ENCODE measurements at places on chromosomes 7 and 10.
A peak's percentile ranks its signal among the peaks of the same experiment; 100 is the strongest.

GRCh38 chr10:70561070-70561469, 41.5 kb downstream of the PRF1 start:
- DNase-seq, result no peak

DNA sequence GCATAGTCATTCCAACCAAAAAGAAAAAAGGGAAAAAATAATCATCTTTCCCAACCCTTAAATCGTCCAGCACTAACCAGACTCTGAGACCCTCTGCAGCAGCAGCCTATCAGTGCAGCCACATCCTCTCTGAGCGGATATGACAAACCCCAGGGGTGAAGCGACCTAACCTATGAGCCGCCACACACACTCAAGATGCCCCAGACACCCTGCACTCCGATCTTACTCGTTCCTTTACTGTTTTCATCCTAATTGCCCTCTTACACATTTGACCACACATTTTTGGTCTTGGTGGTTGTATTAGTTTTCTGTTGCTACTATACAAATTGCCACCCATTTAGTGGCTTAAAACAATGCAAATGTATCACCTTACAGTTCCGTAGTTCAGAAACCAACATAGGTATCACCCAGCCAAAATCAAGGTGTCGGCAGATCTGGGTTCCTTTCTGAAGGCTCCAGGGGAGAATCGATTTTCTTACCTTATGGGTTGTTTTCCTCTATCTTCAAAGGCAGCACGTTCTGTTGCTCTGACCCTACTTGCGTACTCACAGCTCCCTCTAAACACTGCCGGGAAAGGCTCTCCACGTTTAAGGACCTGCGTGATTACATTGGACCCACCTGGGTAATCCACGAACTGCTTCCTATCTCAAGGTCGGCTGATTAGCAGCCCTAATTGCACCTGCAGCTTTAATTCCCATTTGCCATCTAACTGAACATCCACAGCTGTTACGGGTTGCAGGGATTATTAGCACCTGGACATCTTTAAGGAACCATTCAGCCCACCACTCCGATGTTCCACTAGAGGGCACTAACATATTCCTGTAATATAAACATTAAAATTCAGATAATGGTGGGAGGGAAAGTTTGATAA, 37.3 kb upstream of the PRSS1 start:
- DNase-seq, result no peak

DNA sequence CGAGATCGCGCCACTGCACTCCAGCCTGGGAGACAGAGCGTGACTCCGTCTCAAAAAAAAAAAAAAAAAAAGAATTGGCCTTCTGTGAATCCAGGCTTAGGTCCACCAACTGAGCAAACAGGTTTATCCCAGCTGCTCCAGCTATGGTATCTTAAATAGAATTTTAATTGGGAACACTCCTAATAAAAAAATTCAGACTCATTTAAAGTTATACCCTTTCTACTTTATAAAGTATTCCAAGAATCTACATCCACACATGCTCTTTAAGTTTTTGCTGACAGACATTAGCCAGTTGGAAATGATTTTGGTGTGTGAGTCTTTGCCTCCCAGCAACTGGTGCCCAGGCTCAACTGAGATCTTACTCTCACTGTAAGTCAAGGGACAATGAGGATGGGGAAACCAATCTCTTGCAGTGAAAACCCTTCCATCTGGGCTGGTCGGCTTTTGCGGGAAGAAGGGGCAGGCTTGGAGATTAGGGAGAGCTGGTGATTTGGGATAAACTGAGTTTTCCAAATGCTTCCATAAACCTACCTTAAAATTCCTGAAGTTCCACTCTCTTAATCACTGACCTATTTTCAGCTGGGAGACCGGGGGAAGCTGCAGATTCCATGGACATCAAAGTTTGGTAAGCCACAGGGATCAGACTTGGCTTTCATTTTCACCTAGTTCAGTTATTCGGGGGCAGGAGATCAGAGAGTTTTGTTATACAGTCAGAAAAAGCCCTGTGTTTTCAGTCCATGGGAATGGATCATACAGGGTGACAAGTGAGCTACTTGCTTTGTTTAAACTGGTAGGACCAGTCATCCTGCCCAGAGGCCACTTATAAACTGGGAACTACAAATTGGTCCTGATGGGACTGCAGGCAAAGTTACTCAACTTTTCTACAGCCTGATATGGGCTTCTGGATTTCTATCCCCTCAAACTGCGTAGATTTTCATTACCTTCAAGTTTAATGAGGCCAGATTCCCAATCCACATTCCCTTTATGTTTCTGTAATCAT, 89.3 kb upstream of the ZNF746 start:
- no peak for DNase-seq

DNA sequence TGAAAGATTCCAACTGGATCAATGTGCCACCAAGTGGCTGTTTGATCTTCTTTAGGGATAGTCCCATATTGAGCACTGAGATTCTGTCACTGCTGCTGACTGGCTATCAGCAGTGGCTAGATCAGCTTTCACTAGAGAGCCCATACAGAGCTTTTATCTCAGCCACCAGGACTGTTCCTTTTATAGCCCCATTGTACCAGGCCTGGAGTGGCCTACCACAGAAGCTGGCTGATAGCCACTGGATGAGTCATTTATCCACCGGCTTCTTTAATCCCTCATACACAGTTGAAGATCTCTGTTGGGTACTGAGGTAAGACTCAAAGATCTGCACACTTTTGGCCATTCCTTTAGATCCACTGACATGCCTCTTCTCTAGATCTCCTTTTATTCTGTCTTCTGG, 1101.1 kb downstream of the SORCS3 start:
- no peak for DNase-seq

GRCh38 chr10:130300608-130301020, 164.4 kb downstream of the GLRX3 start:
- DNase-seq, result peak; percentile 7

DNA sequence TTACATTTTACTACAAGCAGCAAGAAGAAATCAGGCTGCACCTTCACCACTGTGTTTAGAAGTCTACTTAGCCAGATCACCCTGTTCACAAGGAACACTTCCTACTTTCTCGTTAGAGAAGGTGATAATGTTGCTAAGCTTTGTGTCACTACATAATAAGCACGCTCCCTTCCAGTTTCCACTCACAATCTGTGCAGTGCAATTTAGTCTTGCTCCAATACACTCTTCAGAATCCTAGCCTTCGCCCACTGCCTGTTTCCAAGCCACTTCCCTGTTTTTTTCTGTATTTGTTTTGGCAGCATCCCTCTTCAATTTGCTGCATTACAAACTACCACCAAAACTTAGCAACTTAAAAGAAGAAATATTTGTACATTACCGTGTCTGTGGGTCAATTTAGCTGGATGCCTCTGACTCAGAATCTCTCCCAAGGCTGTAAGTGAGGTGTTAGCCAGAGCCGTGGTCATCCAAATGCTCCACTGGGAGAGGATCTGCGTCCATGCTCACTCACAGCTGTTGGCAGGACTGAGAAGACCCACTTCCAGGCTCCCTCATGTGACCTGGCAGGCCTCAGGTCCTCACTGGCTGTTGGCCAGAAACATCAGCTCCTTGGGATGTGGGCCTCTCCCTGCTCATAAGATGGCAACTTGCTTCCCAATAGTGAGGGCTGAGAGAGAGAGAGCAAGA, 110.4 kb downstream of the PON1 start:
- DNase-seq, result no peak

DNA sequence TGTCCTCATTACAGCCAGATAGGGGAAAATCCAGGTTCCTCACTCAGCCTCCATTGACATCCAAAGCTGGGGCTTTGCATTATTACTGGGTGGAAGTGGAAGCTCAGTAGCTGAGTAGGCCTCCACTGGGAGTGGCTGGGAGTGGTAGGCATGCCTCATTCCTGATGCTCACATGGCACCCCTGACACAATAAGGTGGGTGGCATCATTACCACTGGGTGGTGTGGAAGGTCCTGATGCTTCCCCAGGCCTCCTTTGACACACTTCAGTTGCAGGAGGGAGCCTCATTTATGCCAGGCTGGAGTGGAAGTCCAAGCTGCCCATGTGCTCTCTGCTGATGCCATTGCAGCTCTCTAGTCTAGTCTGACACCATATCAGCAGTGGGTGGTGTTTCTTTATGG, 48.2 kb upstream of the GPR141 start:
- DNase-seq, result no peak

- DNase-seq, result no peak
Measured at GRCh38 chr10:70760271-70760787, 24.8 kb downstream of the TBATA start.

- DNase-seq, result no peak
Measured at GRCh38 chr7:47720141-47720906, 138.4 kb upstream of the TNS3 start.

DNA sequence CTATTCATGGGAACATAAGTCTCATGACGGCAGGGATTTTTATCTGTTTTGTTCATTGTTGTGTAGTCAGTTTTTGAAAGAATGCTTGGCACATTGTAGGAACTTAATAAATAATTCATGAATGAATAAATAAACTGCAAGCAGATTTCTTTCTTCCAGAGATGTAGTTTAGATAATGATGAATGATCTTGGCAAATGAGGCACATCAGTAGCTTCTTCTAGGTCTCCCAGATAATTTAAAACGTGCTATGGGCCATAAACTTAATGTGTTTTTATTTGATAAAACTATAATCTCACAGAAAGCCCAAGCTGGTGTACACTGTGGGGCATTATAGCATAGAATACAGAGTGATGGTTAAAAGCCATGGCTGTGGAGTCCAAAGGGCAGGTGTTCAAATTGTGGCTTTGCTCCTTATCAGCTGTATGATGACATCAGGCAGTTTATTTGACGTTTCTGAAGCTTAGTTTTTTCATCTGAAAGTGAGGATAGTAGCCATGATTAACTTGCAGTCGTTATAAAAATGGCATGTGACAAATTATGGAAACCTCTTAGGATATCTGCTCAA, 3.5 kb downstream of the MGAM start:
- DNase-seq, result no peak

GRCh38 chr7:138125598-138126111, 49.4 kb downstream of the AKR1D1 start:
- DNase-seq, result no peak

GRCh38 chr7:88772776-88773175, 13.3 kb downstream of the ZNF804B start:
- DNase-seq, result no peak

DNA sequence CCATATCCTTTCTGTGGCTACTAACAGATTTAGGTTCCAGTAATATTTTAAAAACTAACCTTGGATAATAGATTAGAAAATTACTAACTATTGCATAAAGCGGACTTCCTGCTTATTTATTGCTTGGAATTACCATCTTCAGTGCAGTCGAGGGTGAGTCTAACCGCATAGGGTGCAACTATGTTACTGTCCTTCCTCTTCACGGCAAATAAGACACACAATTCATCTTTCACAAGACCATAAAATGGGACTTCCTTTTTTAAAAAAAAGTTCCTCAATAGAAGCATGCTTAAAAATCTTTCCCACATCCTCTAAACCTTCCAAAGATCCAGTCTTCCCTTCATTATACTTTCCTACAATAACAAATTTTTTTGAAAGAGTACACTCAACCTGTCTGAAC, 2.1 kb downstream of the SLC25A40 start:
- DNase-seq, result no peak

DNA sequence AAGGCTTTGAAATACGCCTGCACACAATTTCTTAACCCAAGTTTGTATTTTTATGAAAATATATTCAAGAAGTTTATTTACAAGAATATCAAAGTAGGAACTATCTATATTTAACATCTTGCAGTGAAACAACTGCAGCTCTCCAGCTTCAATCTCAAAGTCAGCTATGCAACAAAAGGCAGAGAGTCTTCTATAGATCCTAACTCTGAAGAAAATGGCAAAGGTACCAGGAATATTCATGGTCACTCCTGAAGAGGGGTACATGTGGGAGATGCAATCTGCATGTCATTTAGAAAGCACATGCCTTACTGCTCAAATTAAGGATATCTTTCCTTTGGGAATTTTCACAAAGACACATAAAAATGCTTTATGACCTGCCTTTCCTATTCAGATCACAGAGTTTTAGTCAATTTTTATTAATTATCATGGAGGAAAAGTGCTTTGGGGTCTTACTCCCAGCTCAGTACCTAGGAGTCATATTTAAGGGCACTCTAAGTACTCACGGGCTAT, 1.5 kb downstream of the ANK3 start:
- no peak for DNase-seq

GRCh38 chr10:74586088-74586585, 240.3 kb upstream of the KAT6B start:
- DNase-seq, result peak; percentile 54

DNA sequence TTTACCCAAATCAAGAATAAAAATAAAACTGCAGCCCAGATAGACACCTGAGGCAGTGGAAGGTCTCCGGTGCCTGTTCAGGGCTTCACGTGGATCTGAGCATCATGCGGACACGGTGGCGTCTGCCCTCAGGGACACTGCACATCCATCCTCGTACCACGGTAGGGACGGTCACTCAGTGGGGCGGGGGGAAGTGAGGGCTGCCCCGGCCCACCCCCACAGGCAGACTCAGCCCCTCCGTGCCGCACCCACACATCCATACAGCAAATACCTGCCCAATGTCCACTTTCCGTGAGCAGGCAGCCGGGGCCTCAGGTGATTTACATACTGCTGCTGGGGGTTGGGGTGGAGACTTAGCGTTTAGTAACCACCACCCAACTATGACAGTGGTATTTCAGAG, 207.8 kb downstream of the DIP2C start:
- DNase-seq, result no peak

DNA sequence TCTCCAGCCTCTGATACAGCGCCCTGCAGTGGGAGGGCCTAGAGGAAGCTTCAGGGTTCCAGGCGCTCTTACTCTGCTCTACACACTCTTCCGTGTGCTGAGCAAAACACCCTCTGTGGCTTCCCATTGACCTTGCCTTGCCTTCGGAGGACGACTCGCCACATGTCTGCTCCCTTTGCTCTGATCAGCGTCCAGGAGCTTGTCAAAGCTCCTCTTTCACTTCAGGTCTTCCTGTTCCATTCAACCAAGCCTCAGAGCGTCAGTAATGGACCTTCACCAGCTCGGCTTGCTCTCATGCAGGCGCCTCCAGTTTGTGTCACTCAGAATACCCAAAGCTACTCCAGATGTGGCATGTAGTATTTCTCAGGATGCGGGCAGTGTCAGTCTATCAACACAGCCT, 173.9 kb downstream of the ARID5B start:
- DNase-seq, result no peak

DNA sequence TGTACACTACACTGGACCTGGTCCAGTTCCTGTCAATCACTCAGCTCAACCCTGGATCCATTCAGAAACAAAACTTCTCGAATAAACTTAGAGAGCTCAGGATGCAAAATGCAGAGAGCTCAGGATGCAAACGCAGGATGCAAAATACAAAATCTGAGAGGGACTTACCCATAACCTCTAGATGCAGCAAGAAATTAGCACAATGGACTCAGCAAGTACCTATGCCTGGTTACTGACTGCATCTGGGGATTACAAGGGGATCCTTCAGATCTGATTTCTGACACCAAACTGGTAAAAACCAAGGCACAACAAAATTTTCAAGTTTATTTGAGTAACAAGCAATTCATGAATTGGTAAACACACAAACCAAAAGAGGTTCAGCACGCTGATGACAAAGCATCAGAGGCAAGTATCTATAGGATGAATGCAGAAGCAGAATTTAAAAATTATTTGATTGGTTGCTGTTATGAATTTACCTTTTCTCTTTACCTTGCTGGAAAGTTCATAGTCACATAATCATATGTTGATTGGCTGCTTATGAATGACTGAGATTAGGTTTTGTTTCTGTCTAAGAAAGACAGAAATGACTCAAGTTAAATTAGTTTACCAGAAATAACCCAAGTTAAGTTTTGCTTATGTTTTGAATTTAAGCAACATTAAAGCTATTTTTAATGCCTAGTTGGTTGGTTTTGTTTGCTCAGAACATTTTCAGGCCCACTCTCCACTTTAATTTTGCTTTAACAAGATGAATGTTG, 11.4 kb downstream of the GIMAP6 start:
- no peak for DNase-seq

GRCh38 chr10:72887043-72887442, 6.5 kb upstream of the OIT3 start:
- DNase-seq, result no peak

Data from T-helper 22 cell (primary cell).